Activated CD8-positive, alpha-beta memory T cell treated with anti-CD3 and anti-CD28 coated beads for 1 hour (primary cell): ENCODE measurements at places on chromosomes 4 and X.

- DNase-seq = no peak
Observed at GRCh38 chrX:119481323-119481801, 13.1 kb downstream of the SLC25A5 start.

GRCh38 chrX:44906542-44906941, 33.6 kb downstream of the KDM6A start:
- DNase-seq = no peak

- DNase-seq = no peak
Observed at GRCh38 chrX:262381-262909, 18.7 kb upstream of the PLCXD1 start.

- peak; percentile 33 for DNase-seq
Observed at GRCh38 chr4:37970702-37971101, 10.5 kb downstream of the PTTG2 start.

DNA sequence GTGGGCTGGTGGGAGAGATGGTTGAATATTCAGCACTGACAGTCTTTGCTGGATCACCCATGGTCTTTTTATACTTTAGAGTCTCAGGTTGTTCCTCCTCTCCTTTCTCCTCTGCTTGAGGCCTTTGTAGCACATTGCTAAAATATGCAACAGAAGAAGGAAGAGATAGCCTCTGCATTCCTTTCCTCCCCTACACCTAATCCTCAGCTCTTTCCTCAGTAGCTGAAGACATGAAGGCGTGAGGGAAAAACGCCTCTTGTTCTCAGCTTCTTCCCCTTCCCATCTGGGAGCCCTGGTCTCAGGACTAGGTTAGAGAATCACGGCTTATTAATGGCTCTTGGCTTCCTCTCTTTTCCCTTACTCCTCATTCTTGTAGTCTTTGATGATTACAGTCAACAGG, 76.8 kb downstream of the RNF150 start:
- no peak for DNase-seq

- no peak for DNase-seq
Observed at GRCh38 chr4:5337731-5338130, 286.5 kb downstream of the STK32B start.

DNA sequence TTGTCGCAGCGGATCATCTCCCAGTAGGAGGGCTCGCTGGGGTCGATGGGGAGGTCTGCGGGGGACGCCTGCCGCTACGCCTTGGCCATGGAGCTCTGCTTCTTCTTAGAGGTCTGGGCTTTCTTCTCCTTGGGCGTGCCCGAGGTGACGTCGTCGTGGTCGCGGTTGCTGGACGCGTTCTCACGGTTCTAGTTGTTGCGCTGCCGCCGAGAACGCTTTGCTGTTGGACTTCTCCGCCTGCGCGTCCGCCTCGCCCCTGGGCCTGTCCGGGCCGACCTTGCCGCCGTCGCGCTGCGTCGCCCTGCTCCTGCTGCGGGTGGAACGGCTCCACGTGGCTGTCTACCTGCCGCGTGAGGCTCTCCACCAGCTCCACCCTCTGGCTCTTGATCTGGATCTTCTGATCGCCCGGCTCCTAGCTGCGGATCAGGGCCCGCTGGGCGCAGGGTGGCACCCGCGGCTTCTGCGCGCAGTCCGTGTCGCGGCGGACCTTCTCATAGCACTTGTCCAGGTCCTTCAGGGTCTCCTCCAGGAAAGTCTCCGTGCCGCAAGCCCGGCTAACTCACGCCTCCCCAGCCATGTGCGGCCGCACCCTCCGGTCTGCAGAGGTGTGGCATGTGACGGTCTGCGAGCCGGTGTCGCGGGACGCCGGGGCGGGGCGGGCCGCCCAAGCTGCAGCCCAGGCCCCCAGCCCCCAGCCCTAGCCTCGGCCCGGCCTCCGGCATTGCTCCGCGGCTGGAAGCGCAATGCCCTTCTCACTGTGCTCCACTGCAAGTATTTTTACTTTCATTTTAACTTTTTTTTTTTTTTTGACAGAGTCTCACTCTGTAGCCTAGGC, 40.5 kb upstream of the OGT start:
- DNase-seq = peak; percentile 6

- DNase-seq = no peak
Observed at GRCh38 chr4:80709082-80709869, 321.2 kb upstream of the BMP3 start.

DNA sequence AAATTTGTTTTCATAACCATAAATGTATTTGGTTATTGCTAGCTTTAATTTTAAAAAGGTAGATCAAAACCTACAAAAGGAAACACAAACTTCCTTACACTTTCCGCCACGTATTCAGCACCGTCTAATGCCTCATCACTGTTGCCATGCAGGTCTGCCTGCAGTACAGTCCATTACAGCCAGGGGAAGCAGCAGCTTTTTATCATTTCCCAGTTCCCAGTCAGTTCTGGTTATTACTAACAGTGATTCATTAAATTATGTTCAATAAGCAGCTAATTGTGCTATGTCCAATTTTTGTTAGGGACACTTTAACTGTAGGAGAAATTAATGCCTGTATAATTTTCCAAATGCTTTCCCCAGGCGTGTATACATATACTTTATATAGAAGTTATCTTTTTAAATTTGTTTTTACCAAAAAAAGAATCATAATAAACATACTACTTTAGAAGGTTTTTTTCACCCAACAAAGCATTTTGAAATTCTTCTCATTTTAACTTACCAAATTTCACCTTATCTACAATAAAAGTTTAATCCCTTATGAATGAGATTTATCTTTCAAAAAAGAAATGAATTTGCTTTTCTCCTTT, 93.3 kb downstream of the ANXA3 start:
- no peak for DNase-seq

DNA sequence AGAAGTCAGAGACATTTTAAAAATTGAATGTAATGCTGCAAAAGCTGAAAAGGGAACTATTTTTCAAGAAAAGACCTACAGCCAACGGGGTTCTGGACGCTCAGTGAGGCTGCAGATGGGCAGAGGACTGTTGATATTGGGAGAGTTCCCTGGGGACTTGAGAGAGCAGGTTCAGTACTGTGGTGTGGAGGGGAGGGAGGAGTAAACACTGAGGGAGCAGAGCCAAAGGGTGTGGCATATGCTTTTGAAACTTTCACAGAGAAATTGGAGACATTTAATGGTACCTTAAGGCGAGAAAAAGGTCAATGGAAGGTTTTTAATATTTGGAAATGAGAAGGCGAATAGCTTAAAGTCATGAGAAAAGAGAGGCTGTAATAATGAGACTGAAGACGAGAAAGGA, 62.2 kb upstream of the GPM6A start:
- DNase-seq = no peak

DNA sequence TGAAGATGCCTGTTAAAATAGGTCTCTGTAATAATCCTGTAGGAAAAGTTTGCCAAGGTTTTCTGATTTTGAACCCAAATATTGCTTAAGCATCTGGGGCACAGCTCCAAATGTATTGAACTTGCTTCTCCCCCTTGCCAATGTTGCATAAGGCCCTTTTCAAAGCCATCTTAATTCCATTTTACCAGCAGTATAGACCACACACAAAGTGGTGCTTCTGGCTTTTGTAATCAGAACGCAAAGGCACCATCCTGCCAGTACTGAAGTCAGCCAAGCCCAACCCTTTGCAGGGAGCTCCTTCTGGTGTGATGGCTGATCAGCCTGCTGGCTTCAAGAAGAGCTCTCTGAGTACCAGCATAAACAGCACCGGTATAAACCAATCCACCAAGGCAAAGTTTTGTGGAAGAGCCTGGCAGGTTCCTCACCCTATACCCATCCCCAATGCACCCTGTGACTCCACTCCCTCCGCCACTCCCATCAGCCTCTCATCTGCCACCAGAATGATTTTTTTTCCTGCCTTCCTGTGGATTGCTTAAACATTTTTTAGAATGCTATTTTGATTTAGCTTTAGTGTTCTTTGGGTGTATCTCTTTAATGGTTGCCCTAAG, 39.2 kb upstream of the USP9X start:
- no peak for DNase-seq

- no peak for DNase-seq
Observed at GRCh38 chr4:2689825-2690700, 66.1 kb downstream of the TNIP2 start.

DNA sequence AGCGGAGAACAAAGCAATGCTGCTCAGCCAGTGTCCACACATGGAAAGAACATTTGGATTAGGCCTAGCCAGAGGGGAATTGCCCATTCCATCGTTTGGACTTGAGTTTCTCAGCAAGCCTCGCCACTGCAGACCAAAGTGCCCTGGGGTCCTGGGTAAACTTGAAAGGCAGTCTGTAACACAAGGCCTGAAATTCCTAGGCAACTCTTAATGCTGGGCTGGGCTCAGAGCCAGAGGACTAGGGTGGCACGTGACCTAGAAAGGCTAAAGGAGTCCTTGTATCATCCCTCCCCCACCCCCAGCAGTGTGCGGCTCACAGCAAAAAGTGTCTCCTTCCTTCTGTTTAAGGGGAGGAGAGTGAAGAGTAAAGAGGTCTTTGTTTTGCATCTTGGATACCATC, 210.4 kb upstream of the ARX start:
- no peak for DNase-seq

GRCh38 chrX:129614481-129615255, 40.1 kb downstream of the APLN start:
- no peak for DNase-seq

DNA sequence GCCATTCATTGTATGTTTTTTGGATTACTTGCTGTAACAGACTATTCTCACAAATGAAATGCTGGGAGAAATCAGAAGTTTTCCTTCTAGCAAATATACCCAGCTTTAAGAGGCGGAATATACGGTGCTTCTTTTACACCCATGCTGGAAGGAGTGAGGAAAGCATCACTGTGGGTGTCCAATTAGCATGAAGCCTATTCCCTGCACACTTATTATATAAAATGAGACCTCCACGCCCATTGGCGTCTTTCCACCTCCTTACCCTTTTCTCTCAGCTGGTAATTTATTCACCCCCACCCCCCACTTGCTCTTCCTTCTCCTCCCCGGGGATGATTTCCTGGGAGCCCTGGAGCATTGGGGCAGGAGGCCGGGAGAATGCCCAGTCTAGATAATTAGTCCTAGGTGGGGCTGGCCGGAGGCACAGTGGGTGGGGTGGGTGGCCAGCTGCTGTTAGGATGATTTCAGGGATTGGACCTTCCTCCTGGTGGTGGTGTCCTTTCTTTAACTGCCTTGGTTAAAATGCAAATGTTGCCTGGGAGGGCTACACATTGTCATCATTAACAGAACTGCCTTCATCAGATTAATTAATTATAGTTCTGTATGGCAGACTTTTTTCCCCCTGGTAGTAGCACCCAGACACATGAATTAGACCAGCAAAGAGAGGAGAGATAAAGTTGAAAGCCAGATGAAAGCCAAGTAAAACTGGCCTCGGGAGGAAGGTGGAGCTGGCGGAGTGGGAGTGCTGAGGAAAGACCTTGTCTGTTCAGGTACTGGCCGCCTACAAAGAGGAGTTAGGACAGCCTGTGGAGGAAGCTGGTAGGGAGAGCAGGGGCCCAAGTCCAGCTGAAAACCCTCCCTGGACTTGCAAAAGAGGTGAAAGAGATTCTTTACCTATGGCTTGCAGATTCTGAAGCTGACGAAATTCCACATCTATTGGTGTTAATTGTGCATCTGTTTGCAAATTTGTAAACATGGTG, 11.4 kb downstream of the SHROOM2 start:
- DNase-seq = no peak

DNA sequence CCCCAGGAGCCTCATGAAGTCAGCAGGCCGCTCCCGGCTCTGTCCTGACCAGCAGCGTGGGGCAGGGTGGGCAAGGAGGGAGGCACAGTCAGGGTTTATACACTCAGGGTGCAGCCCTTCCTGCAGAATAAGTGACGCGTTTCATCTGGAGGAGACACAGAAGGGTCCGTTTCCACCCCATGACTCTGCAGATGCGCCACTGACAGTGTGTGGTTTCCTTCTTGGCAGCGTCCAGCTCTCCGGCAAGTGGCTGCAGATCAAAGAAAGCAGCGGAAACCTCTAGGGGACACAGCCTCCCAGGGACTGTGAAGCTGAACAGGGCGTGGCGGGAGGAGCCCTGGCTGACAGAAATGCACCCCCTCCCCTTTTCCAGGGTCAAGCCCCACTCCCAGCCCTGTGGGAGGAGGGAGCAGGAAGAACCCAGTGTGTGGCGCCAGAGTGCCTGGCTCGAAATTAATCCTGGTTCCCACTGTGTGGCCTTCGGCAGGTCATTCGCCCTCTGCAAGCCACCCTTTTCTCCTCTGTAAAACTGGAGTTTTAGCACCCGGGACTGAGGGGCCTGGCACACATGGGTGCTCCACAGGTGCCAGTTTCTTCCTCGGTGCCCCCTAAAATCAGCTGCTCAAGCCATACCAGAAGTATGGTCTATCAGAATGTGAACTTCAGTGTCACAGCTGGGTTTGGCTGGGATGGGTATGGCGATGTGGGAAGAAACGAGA, 17.3 kb upstream of the TBC1D14 start:
- DNase-seq = no peak

DNA sequence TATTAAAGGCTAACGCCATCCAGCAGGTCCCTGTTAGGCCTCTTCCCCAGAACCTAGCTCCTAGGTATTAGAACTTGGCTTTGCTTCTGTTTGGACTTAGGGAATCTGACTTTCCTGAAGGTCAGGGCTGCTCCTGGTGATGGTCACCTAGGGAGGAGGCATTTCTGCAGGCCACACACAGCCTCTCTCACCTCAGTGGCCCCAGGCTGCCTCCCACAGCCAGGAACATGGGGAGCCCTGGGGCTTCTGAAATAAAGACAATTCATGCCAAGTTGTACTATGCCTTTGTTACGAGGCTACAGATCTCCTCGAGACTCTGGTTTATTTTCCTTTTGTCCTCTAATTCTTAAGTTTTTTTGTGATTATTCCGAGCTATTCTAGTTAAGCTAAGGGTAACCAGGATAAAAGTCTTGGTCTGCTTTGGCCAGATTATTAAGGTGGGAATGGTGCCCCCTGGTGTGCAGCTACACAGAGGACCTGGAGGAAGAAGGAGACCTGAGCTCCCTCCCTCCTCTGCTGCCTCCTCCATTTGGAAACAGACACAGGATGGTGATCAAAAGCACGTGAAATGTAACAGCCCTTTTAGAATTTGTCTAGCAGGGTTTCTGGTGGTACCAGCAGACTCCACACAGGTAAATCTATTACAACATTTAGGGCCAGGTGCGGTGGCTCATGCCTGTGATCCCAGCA, 131.0 kb downstream of the DCLK2 start:
- no peak for DNase-seq

GRCh38 chr4:139282721-139283075, 2.7 kb upstream of the MGARP start:
- DNase-seq = no peak

GRCh38 chr4:38306482-38307071, 346.4 kb downstream of the PTTG2 start:
- DNase-seq = no peak

DNA sequence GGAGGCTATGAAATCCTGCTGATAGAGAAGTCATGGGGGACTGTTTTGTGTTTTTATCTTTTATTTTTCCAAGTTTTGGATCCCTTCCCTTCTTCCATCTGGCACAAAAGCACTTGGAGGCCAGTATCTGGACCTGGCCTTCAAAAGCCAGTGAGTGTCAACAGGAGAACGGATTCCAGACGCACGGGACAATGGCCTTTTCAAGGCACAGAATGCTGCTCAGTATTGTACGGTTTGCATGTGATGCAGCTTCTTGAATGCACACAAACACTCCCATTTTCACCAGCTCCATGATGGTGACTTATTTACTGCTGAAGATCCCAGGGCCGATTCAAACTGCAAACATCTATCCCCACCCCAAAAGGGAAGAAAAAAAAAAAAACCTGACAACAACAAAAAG, 145.4 kb downstream of the CPEB2 start:
- no peak for DNase-seq

- no peak for DNase-seq
Observed at GRCh38 chr4:176792326-176793059, at the start of gene VEGFC. VEGFC (minus strand) TSS chr4:176792922; CDS start chr4:176792311, 611 bp downstream.

GRCh38 chr4:17814140-17814539, 3.4 kb downstream of the NCAPG start:
- DNase-seq = no peak

GRCh38 chr4:99893839-99894160, 427 bp downstream of the LAMTOR3 start:
- DNase-seq = no peak
